Pancreas (tissue), 10 donors: ENCODE measurements at places on chromosomes 6 and 20.

DNA sequence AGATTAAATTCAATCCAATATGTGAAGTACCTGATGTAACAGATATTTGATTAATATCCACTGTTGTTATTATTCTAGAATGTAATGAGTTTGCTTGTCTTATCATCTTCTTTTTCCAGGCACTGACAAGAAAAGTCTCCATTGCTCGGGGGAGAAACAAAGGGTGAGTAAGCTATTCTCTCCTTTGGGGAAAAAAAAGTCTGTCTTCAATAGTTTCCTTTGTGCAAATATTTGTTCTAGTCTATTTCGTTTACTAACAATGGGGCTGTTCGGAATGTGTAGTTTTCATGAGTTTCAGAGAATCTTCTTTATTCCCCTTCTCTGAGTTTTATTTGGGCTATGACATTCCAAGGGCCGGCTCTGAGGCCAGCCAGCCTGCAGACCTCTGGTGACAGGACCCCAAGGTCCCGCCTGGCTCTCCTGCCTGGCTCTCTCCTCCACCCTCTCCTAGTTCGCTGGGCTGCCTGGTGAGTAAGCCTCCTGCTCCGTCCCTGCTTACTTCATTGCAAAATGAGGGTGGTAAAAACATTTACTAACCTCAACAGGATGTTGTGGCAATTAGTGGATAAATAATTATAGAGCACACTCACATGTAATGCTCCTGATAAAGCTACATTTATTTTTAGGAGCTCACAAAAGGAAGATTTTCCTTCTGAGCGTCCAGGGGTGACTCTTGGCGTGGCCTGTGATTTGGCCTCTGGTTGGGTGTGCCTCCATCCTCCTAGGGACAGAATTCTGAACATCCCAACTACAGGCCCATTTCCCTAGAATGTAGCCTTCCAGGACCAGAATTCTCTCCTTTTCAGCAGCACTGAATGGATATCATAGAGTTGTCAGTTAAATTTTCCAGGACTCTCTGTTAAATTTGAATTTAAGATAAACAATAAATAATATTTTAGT, 43.1 kb upstream of the SNX9 start:
- H3K4me1 ChIP-seq: no peaks in the 10 kb centered on the region
- DNase-seq: no peak
- no peak overlapping the region for H3K27ac ChIP-seq
- H3K4me3 ChIP-seq: no peak overlapping the region
- H3K36me3 ChIP-seq: no peaks in the 10 kb centered on the region

DNA sequence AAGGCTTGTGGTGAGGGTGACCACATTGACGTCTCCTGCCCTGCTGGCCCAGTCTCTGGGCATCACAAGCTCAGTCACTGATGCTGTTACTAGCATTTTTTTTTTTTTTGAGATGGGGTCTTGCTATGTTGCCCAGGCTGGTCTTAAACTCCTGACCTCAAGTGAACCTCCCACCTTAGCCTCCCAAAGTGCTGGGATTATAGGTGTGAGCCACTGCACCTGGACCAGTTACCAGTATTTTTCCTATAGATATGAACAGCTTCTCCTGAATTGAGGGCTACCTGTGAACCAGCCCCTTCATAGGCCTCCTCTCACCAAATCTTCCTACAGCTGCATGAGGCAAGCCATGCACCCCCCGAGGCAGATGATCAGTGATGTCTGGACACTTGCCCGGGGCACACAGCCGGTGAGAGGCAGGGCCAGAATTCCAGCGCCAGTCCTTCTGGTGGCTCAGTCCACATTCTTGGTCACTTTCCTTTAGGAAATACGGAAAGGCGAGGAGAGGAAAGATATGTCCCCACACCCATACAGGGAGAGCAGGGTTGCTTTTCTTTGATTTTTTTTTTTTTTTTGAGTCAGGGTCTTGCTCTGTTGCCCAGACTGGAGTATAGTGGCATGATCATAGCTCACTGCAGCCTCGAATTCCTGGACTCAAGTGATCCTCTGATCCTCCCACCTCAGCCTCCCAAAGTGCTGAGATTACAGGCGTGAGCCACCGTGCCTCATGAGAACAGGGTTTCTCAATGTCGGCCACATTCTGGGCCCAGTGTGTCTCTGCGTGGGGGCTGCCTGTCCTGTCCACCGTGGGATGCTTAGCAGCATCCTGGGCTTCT, 50.7 kb downstream of the UBE2V1 start:
- DNase-seq: no peak
- no peaks in the 10 kb centered on the region for H3K36me3 ChIP-seq
- H3K27me3 ChIP-seq: no peaks in the 10 kb centered on the region
- no peak overlapping the region for H3K27ac ChIP-seq

DNA sequence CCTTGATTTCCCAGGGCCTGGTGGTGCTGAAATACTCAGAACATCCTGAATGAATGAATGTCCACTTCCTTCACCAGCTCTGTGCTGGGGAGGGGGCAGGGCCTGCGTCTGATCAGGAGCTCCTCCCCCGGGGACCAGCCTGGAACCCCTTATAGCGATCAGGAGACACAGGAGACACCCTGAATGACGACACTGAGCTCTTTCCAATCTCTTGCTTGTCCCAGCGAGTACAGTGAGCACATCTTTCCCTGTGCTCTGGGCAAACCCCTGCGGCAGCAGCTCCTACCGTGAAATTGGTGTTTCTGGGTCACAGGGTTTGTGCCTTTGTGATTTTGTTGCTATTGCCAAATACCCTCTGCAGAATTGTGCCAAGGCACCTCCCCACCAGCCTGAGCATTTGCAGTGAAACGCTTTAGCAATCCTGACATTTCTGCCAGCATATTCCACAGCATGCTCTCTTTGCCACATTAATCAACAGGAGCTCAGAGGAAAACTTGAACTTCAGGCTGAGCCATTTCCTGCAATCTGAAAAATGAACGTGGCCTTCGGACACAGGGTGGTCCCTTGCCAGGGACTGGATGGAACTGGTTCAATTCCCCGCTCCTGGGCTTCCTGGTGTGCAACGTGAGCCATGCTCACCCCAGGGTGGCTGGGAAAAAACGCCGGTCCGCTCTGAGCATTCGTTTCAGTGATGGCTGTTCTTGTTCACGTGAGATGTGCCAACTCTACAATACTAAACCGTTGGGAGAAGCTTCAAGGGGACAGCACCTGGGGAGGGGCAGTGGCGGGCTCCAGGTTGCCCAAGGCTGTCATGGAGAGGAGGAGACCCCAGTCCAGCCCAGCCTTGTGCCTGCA, 23.1 kb upstream of the MRGBP start:
- H3K27ac ChIP-seq: peak overlapping the region; percentile 59
- H3K27me3 ChIP-seq: no peaks in the 10 kb centered on the region
- DNase-seq: peak; percentile 61
- no peak overlapping the region for H3K4me3 ChIP-seq
- no peaks in the 10 kb centered on the region for H3K4me1 ChIP-seq
- no peaks in the 10 kb centered on the region for H3K36me3 ChIP-seq

GRCh38 chr6:129451187-129451586, 258.8 kb downstream of the ARHGAP18 start:
- no peaks in the 10 kb centered on the region for H3K36me3 ChIP-seq
- H3K27ac ChIP-seq: no peak overlapping the region
- no peaks in the 10 kb centered on the region for H3K4me1 ChIP-seq
- no peak for DNase-seq
- H3K4me3 ChIP-seq: no peak overlapping the region
- no peaks in the 10 kb centered on the region for H3K27me3 ChIP-seq
